ENCODE measurements at places on chromosomes 1 and 21. TPM values are rescaled to one million over a fixed set of nuclear protein-coding genes. Genes with fewer than 3 reads are reported as not detected.

The GPR61 gene
- 0.15 TPM for total RNA-seq

The CNN3 gene
- total RNA-seq: 3.9 TPM

The RNASEL gene
- total RNA-seq: 4.5 TPM

The LEFTY2 gene
- not detected for total RNA-seq

The CFHR1 gene
- total RNA-seq: not detected

The ORC1 gene
- total RNA-seq: 43.0 TPM

The C21orf58 gene
- 25.8 TPM for total RNA-seq

GRCh38 chr1:160520582-160520981 lies 2.5 kb downstream of the SLAMF6 start:
- H3K27me3 ChIP-seq: no peaks in the 10 kb centered on the region
- peaks cover 42% of the 10 kb centered on the region for H3K36me3 ChIP-seq
- H3K4me3 ChIP-seq: peak overlapping the region; percentile 92
- DNase-seq: no peak
- H3K4me1 ChIP-seq: peaks cover 78% of the 10 kb centered on the region

DNA sequence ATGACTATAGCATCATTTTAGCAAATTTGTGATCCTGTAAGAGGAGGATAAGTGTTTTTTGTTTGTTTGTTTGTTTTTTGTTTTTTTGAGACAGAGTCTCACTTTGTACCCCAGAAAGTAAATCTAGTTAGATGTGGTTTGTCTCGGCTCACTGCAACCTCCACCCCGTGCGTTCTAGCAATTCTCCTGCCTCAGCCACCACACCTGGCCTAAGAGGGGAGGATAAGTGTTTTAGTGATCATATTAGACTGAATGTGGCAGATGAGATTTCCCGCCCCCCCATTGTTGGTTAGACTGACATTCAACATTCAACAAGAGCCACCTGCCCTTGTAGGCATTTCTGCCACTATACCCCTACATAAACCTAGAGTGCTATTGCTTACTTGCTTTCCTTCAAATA lies 98.5 kb downstream of the OSBPL9 start:
- H3K27ac ChIP-seq: no peak overlapping the region
- H3K4me3 ChIP-seq: no peak overlapping the region
- H3K4me1 ChIP-seq: peaks cover 10% of the 10 kb centered on the region
- peaks cover 12% of the 10 kb centered on the region for H3K36me3 ChIP-seq
- DNase-seq: no peak

GRCh38 chr1:62198069-62198780 lies 3.6 kb downstream of the L1TD1 start:
- DNase-seq: no peak
- peaks cover 21% of the 10 kb centered on the region for H3K27me3 ChIP-seq
- H3K4me1 ChIP-seq: peaks cover 4% of the 10 kb centered on the region
- no peaks in the 10 kb centered on the region for H3K36me3 ChIP-seq
- no peak overlapping the region for H3K27ac ChIP-seq

DNA sequence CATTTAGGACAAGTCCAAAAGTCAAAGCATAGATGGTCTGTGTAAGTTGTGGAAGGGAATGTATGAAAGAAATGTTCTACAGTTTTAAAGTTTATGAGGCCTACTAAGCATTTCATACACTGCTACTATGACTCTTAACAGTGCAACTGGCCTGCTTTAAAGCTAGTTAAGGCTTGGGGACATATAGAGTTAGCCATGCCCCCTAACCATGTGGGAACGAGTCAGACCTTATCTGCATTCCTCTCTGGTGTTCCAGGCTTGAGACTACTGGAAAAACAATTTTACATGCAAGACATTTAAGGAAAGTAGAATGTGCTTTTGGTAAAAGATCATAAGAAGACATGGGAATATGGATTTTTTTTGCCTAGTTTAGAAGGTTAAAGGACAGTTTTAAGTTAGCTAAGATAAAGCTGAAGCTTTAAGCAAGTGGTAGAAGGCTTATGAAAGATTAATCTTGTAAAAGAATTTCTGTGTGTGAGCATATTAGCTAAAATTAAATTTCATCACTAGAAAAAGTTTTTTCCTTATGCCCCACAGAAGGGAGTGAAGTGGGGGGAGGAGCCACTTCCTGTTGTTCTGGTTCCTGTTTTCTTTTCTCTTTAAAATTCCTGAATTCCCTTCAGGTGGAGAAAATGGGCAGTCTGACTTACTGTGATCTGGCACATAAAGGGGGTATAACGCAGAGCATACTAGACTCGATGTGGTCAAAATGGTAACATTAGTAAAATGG lies 8.9 kb upstream of the CD48 start:
- H3K36me3 ChIP-seq: no peaks in the 10 kb centered on the region
- H3K27ac ChIP-seq: no peak overlapping the region
- DNase-seq: no peak
- no peak overlapping the region for H3K4me3 ChIP-seq

DNA sequence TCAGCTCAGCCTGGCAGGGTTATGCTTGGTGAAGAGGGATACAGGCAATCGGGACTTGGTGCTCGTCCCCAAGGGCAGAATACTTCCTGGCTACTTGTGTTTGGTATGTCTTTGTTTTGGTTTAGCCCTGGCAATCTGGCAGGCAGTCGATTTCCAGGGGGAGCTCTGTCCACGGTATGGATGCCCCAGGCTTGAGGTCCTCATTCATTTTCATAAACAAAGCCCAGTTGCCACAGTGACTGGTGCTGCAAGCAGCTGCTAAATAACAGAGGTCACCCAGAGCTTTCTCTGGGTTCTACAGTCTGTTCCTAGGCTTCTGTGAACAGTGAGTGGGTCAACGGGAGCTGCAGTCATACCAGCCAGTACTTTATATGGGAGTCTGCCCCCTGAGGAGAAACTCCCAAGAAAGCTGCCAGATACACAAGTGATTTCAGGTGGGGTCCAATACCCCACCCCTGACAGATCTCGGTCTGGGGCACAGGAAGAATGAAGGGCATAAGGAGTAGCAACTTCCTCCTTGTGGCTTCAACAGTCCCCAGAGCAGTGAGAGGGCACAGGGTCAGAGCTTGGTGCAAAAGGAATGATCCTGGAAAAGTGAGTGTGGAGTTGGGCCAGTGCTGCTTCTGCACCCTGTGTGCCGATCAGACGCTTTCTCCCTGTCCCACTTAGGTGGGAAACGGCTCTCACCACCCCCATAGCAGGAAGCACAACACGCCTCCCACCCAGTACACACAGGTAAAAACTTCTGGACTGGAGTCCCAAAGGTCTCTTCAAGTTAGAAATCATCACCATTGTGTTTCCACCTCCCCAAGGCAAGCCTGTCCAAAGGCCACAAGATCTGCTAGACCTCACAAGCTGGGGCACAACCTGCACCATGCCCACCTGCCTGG lies 55.5 kb downstream of the TGFBR3 start:
- H3K4me1 ChIP-seq: peaks cover 21% of the 10 kb centered on the region
- no peak overlapping the region for H3K27ac ChIP-seq
- no peak for DNase-seq
- no peaks in the 10 kb centered on the region for H3K36me3 ChIP-seq
- no peaks in the 10 kb centered on the region for H3K27me3 ChIP-seq

- peaks cover 6% of the 10 kb centered on the region for H3K27me3 ChIP-seq
- no peaks in the 10 kb centered on the region for H3K36me3 ChIP-seq
- no peak for DNase-seq
- H3K4me3 ChIP-seq: no peak overlapping the region
- no peak overlapping the region for H3K27ac ChIP-seq
Observed at GRCh38 chr1:29884740-29885139, 648.4 kb downstream of the PTPRU start.

- no peaks in the 10 kb centered on the region for H3K36me3 ChIP-seq
- H3K4me1 ChIP-seq: no peaks in the 10 kb centered on the region
- H3K27me3 ChIP-seq: peaks cover 1% of the 10 kb centered on the region
- H3K27ac ChIP-seq: no peak overlapping the region
- no peak overlapping the region for H3K4me3 ChIP-seq
Observed at GRCh38 chr1:237145379-237146135, 103.6 kb downstream of the RYR2 start.

DNA sequence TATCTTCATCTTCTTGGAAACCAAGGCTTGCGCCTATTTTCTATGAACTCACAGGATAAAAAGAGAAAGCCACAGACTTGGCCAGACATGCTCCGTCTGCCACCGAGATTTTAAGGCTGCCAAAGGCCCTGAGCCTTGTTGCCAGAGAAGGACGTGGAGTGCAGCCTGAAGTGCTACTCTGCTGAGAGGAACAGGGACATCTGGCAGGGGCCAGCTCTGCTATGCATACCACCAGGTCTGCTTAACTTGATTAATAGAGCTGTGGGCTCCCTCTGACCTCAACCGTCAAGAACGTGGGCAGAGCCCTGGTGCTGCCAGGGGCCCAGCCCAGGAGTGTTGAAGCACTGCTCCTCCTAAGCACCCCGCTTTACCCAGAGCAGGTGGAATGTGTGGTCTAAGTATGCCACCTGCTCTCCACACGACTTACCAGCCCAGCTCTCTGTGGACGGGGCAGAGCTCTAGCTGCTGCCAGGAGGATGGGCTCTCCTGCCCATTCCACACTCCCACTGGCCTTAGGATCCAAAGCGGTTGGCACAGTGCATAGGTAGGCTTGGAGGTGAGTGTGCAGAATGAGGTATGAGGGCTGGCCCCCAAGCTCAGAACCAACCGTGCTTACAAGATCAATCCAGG lies 10.6 kb downstream of the HCRTR1 start:
- no peak overlapping the region for H3K4me3 ChIP-seq
- no peaks in the 10 kb centered on the region for H3K4me1 ChIP-seq
- peaks cover 12% of the 10 kb centered on the region for H3K36me3 ChIP-seq
- H3K27me3 ChIP-seq: no peaks in the 10 kb centered on the region
- no peak overlapping the region for H3K27ac ChIP-seq

GRCh38 chr1:206521694-206522402 lies 14.5 kb downstream of the RASSF5 start:
- no peaks in the 10 kb centered on the region for H3K27me3 ChIP-seq
- no peaks in the 10 kb centered on the region for H3K36me3 ChIP-seq
- H3K4me3 ChIP-seq: no peak overlapping the region
- H3K27ac ChIP-seq: no peak overlapping the region
- H3K4me1 ChIP-seq: peaks cover 4% of the 10 kb centered on the region

- peaks cover 3% of the 10 kb centered on the region for H3K36me3 ChIP-seq
- DNase-seq: no peak
- H3K4me3 ChIP-seq: no peak overlapping the region
- no peaks in the 10 kb centered on the region for H3K27me3 ChIP-seq
- no peak overlapping the region for H3K27ac ChIP-seq
Observed at GRCh38 chr21:46190491-46191131, 6.4 kb upstream of the SPATC1L start.

DNA sequence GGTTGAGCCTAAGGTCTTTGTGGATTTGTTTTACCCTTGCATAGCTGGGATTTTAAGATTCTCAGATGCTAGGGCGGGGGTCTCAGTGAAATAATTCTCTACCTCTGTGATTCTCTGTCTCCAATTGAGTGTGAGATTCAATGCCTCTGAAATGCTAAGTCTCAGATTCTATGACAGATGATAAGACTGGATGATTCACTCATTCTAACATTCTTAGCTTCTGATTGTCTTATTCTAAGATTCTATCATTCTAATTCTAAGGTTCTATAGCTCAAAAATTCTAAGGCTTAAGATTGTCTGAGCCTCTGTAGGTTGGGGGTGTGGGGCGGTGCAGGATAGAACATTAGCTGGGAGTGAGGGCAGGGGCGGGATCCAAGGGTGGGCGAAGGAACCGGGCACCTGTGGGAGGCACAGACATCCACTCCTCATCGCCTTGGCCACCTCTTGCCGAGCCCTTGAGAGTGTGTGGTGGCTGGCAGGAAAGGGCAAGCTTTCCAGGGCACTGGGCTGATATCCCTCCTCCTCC lies 29.5 kb downstream of the ADGRB2 start:
- H3K4me3 ChIP-seq: no peak overlapping the region
- H3K27me3 ChIP-seq: no peaks in the 10 kb centered on the region
- DNase-seq: no peak
- peaks cover 15% of the 10 kb centered on the region for H3K4me1 ChIP-seq

DNA sequence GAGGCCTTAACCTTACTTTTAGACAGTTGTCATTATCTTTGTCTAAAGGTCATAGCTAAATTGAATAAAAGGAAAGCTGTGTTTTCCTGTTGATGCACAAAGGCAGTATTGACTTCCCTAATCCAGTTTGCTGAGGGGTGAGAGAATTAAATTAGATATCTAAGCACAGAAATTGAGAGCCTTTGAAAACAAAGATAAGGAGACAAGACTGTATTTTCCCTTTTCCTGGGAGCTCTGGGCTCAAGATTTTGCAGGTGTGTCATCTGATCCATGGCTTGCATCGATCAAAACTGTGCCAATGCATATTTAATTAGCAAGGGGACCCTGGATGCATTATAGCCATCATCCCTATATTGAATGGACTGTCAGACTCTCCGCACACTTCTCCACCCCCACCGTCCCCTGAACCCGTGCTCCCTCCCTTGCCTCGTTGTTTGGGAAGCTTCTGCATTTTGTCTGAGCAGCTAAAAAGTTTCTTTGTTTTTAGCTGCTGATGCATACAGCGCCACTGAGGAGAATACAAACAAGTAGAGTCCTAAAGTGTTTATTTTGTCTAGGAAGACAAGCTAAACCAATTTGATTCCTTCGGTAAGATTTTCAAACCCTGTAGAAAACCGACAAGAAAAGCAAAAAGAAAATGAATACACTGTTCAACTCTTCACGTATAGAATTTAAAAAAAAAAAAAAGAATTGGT lies 186.3 kb downstream of the NFIA start:
- H3K4me1 ChIP-seq: peaks cover 53% of the 10 kb centered on the region
- no peaks in the 10 kb centered on the region for H3K36me3 ChIP-seq
- no peak overlapping the region for H3K4me3 ChIP-seq
- no peak for DNase-seq

- H3K27ac ChIP-seq: no peak overlapping the region
- H3K4me1 ChIP-seq: no peaks in the 10 kb centered on the region
- no peak overlapping the region for H3K4me3 ChIP-seq
Observed at GRCh38 chr1:7511381-7511780, 259.7 kb upstream of the VAMP3 start.

DNA sequence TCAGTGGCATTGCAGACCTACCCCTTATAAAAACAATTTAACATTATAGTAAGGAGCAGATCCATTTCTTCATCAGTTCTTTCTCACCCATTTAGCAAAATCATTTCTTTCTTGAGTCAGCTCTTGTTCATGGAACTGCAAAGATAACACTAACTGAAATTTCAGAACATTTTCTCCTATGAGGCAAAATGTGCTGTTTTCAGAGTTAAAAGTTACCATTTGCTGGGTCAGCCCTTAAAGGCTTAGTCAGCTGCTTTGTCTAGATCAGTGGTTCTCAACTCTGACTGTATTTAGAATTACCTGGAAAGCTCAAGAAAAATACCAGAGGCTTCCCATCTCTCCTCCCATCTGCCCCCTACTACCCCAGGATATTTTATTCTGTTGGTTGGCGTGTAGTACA lies 12.2 kb downstream of the METTL13 start:
- peak overlapping the region; percentile 94 for H3K27ac ChIP-seq
- peak overlapping the region; percentile 22 for H3K4me3 ChIP-seq
- H3K4me1 ChIP-seq: peaks cover 22% of the 10 kb centered on the region

DNA sequence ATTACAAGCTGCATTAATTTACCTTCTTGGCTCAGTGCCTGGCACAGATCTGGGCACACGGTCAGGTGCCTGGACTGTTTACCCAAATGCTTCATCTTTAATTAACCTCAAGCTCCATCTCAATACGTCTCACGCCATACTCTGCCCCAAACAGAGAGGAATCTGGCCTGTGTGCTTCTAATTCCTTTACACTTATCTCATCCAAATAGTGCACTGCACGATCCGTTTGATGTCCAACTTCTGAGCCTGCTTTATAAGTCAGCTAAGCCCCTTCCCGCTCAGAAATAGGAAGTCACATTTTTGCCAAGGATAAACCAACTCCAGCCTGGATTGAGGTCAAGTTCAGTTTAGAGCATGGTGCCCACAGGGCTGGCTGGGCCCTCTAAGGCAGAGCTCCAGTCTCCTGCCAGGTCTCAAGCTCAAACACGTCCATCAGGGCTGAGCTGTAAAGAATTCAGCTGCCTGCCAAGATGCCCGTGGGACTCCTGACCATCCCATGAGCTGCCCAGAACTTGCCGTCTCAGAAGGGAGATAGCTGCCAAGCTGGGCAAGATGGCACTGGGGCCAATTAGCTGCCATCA lies 233.5 kb downstream of the TRABD2B start:
- no peak overlapping the region for H3K27ac ChIP-seq
- DNase-seq: no peak
- H3K4me1 ChIP-seq: no peaks in the 10 kb centered on the region
- H3K4me3 ChIP-seq: no peak overlapping the region
